Cardiac muscle cell (in vitro differentiated cells and primary cell): ENCODE measurements at places on chromosomes 3 and 15. TPM values are rescaled to one million over a fixed set of nuclear protein-coding genes. Genes with fewer than 3 reads are reported as not detected.

DNA sequence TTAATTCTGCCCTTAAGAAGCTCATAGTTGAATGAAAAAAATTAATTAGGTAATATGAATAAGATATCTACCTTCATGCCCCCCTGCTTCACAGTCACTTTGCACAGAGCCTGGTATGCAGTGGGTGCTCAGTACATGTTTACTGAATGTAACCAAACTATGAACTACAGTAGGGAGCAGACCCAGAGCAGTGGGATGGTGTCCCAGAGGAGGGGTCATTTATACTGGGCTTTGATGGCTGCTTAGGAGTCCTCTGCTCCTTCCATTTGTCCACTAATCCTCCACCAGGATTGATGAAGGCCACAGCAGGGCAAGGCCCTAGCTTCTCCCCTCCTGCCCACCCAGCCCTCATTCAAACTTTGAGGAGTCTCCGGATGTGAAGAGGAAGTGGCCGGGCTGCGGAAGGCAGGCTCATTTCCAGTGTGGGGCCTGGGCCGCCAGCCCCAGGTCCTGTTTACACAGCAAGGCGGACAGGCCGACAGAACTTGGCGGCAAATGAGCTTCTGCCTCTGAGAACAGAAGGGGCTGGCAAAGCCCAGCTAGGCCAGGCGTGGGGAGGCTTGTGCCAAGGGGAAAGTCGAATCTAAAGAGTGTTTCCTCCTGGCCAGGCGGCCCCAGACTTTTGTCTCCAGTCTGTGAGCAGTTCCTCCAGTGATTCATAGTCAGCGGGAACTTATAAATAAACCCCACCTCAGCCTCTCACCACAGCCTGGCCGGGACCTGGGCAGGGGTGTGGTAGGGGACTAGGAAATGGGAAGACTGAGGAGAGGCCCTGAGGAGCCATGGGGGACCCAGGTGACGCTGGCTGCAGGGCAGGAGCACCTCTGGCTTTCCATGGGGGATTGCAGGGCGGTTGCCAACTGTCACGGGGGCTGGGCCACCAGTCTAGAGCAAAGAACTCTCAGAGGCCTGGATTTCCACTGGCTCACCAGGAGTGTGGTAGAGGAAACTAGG lies 51.6 kb upstream of the LCTL start:
- no peaks in the 10 kb centered on the region for H3K36me3 ChIP-seq
- DNase-seq, result peak; percentile 85
- H3K4me3 ChIP-seq, result no peak overlapping the region

ROBO2 gene
- total RNA-seq, result 39.4 and 47.1 TPM in 2 replicates

DNA sequence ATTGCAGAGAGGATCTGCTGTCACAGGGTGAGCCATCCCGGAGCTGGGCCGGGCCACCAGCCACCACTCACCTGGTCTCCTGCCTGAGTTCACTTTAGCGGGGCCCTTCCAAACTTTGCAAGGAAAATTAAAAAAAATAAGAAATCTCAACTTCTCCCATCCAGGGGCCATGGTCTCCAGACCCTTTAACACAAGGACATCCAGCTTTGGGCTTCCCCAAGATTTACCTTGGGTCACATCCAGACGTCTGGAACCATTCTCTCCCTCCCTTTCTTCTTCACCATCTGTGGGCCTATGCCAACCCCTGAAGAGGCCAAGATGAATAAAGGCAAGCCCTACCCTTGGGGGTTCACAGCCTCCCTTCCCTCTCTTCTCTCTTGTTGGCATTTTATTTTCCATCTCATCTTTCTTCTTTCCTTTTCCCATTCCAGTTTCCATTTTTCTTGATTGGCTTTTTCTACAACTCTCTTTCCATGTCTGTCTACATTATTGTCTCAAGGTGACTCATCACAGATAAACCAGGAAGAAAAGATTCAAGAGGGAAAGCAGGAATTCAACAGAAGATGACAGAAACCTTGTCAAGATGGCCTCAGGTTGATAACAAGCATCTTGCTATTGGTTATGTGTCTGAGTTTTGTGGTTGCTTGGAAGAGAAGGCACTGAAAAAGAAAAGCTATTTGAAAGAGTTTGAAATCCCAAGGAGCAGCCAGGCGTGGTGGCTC lies 49.5 kb downstream of the ITGA11 start:
- H3K36me3 ChIP-seq, result no peaks in the 10 kb centered on the region
- H3K27ac ChIP-seq, result no peak overlapping the region

PDCD10 gene
- total RNA-seq, result 39.6 and 48.0 TPM in 2 replicates

DNA sequence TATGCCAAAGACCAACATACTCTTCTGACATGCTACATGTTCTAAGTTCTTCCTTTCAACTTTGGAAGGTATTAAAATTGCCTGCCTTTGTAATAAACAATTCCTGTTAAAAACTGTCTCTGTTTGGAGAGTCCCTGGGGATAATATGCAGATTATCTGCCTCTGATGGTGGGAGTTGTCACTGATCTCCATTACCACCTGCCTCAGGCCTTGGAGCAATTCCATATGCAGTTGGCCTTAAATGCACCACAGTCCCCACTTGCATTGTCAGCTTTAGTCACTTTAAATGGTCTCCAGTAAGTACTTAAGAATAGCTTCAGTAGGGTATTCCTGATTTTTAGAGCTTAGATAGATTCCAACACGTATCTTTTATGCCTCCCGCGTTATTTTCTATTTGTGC lies 121.1 kb upstream of the GOLIM4 start:
- no peaks in the 10 kb centered on the region for H3K36me3 ChIP-seq
- peaks cover 6% of the 10 kb centered on the region for H3K4me1 ChIP-seq
- no peak for DNase-seq
- H3K4me3 ChIP-seq, result no peak overlapping the region
- no peak overlapping the region for H3K27ac ChIP-seq

- H3K4me3 ChIP-seq, result no peak overlapping the region
- H3K4me1 ChIP-seq, result no peaks in the 10 kb centered on the region
- DNase-seq, result no peak
- H3K27me3 ChIP-seq, result no peaks in the 10 kb centered on the region
- H3K36me3 ChIP-seq, result no peaks in the 10 kb centered on the region
These were observed 598.4 kb downstream of the FGF12 start for GRCh38 chr3:192128922-192129321.

DNAH12 gene
- 0.53 and 0.57 TPM in 2 replicates for total RNA-seq

DNA sequence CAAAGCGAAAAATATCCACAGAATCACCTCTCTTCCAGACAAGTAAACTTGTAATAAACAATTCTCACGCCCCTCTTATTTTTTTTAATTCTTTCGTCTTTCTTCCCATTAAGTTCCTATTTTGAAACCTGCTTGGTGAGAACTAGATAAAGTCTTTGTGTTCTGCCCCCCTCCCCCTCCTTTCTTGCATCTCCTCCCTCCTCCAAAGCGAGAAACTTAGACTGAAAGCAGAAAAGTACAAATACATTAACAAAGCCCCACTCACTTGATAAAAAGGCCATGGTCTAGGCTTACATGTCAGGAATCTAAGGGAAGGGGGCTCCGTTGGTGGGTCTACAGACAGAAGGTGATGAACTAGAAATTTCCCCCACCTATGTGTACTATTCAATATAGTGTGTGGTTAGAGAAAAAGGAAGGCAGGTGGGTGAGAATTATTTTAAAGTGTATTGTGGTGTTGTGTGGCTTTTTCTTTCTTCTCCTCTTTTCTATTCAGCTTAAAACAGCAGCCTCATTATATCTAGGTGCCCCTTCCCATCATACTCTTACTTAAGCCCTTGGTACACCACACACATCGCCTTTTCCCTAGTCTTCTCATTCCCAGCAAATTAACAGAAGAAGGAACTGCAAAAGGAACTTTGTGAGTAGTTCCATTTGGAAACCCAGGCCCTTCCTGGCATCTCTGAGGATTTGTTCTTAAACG lies 215.3 kb downstream of the MEIS2 start:
- peaks cover 82% of the 10 kb centered on the region for H3K4me1 ChIP-seq
- no peaks in the 10 kb centered on the region for H3K36me3 ChIP-seq
- H3K27me3 ChIP-seq, result no peaks in the 10 kb centered on the region
- H3K4me3 ChIP-seq, result peak overlapping the region; percentile 20

DNA sequence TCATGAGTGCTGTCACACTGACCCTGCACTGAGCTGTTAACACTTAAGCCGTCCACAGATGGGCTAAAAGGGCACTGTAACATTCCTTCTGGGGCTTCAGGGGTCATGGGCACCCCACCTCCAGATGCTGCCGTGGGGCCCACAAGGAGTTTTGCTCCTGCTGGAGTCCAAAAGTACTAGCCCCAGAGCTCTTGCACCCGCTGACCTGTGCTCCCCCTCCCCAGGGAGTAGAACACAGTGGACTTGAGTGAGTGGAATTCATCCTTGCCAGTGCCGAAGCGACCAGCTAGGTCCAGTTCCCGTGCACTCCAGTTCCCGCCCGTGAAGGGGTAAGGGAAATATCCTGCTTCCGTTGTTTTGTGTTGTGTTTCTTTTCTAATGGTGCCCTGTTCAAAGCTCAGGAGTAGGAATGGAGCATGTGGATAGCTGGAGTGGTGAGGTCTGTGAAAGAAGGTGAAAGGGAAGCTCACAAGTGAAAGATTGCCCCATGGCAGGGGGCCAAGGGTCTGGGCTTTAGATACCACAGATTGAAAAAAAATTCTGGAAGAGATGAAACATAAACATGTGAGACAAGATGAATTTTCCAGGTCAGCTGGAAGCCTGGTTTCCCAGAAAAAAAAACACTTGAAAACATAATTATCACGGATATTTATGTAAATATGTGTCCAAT lies 36.6 kb downstream of the SLCO2A1 start:
- H3K27ac ChIP-seq, result no peak overlapping the region
- H3K4me1 ChIP-seq, result peaks cover 30% of the 10 kb centered on the region
- H3K27me3 ChIP-seq, result no peaks in the 10 kb centered on the region
- H3K36me3 ChIP-seq, result no peaks in the 10 kb centered on the region
- no peak for DNase-seq

GRCh38 chr3:165466856-165467255 lies 270.7 kb upstream of the SLITRK3 start:
- no peak overlapping the region for H3K4me3 ChIP-seq
- H3K4me1 ChIP-seq, result no peaks in the 10 kb centered on the region
- no peaks in the 10 kb centered on the region for H3K36me3 ChIP-seq
- peak; percentile 6 for DNase-seq
- no peaks in the 10 kb centered on the region for H3K27me3 ChIP-seq
- no peak overlapping the region for H3K27ac ChIP-seq

DNA sequence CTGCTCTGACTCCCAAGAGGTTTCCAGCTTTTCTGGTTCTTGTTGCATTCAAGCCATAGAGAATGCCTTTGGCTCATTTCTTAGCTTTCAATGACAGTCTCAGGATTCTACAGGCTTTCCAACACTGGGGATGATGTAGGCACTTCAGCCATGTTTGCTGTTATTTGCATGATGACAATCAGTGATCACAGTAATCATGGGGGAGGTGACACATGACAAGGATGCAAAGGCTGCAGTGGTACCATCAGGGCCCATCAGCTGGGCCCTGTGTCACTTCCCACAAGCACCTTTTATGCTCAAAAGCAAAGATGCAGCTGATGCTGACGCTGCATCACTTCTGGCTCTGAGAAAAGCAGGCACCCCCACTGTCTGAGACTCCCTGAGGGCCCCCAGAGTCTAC lies 18.6 kb downstream of the EPHB1 start:
- no peaks in the 10 kb centered on the region for H3K27me3 ChIP-seq
- H3K4me3 ChIP-seq, result no peak overlapping the region
- no peak overlapping the region for H3K27ac ChIP-seq

DNA sequence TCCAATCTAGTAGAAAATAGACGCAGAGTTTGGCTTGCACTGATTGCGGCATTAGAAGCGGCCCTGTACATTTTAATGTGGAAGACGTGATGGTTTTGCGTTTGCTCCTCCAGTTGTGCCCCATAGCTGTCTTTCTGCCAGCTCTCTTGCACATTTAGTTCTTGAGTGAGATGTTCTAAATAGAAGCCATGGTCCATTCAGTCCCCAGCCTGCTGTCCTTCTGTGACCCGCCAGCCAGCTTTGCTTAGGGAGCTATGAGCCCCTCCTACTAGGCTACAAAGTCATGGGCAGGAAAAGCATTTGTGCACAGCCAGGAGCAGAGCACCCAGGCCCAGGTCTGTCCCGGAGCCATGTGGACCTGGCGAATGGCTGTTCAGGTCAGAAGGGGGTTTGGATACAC lies 50.3 kb downstream of the APBA2 start:
- H3K4me3 ChIP-seq, result no peak overlapping the region
- no peaks in the 10 kb centered on the region for H3K36me3 ChIP-seq
- H3K4me1 ChIP-seq, result no peaks in the 10 kb centered on the region

- no peak overlapping the region for H3K4me3 ChIP-seq
- no peak overlapping the region for H3K27ac ChIP-seq
- no peaks in the 10 kb centered on the region for H3K27me3 ChIP-seq
- DNase-seq, result no peak
- H3K36me3 ChIP-seq, result no peaks in the 10 kb centered on the region
These were observed 72.7 kb downstream of the FBN1 start for GRCh38 chr15:48572823-48573222.

CHDH gene
- 11.5 and 36.1 TPM in 2 replicates for total RNA-seq

ANKRD34C gene
- not detected in 2 replicates for total RNA-seq

SELENOS gene
- total RNA-seq, result 48.3 and 49.0 TPM in 2 replicates

DNA sequence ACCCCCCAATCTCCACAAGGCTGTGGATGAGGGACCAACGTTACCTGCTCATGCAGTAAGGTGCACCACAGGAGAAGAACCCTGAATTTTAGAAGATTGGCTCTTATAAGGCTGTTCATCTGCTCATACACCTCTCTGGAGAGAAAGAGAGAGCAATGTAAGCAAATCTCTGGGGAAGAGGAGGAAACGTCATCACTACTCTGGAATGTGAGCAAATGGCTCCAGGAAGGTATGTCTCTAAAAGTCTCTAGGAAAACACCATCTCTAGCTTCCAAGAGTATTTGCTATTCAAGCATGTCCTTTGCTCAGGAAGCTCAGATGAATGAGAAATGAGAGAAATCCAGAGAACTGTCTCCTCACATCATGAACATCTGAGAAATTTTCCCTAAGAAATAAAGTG lies 235.4 kb downstream of the TBL1XR1 start:
- H3K27me3 ChIP-seq, result no peaks in the 10 kb centered on the region
- DNase-seq, result no peak
- no peak overlapping the region for H3K4me3 ChIP-seq
